ENCODE measurements at places on chromosomes 2 and 18. TPM values are rescaled to one million over a fixed set of nuclear protein-coding genes. Genes with fewer than 3 reads are reported as not detected.

The ARHGAP28 gene
- 23.9 TPM for total RNA-seq

The RAX gene
- total RNA-seq = not detected

The CPS1 gene
- total RNA-seq = 21.7 TPM

The ZNF892 gene
- total RNA-seq = 6.5 TPM

The SPDYA gene
- total RNA-seq = 0.59 TPM

The RGPD3 gene
- 0.59 TPM for total RNA-seq

DNA sequence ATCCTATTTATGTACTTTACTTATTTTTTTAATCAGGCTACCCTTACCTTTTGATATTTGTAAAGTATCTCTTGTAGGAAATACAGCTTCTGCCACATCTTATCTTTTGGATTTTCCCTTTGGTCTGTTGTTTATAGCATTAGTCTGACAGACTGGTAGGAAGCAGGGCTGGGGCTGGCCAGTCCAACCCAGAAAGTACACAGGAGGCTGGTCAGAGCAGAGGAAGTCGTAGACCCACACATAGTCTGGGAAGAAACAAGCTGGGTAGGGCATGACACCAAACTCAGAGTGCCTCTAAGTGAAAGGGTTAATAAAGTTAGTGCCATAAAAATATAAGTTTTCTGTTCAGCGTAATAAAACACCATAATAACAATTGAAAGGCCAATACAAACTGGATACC, 51.7 kb downstream of the BOLA3 start:
- peak; percentile 38 for DNase-seq

- peak; percentile 30 for DNase-seq
Observed at GRCh38 chr2:72969706-72970105, 52.4 kb downstream of the EMX1 start.

- no peak for DNase-seq
Observed at GRCh38 chr2:55707751-55708150, 14.1 kb upstream of the PNPT1 start.

DNA sequence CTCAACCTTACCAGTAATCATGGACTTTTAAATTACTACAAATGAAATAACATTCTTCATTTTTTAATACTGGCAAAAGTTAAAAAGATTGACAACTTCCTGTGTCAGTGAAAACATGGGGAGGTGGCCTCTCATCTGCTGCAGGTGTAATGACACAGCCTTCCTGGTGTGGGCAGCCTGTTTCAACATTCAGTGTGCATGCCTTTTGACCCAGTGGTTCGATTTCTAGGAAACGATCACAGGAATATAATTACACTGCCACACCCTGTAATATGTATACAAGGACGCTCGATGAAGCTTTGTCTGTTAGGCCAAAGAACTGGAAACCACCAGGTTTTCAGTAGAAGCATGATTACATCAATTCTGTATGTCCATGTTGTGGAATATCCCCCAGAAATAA, 68.7 kb downstream of the MTHFD2 start:
- DNase-seq = no peak

DNA sequence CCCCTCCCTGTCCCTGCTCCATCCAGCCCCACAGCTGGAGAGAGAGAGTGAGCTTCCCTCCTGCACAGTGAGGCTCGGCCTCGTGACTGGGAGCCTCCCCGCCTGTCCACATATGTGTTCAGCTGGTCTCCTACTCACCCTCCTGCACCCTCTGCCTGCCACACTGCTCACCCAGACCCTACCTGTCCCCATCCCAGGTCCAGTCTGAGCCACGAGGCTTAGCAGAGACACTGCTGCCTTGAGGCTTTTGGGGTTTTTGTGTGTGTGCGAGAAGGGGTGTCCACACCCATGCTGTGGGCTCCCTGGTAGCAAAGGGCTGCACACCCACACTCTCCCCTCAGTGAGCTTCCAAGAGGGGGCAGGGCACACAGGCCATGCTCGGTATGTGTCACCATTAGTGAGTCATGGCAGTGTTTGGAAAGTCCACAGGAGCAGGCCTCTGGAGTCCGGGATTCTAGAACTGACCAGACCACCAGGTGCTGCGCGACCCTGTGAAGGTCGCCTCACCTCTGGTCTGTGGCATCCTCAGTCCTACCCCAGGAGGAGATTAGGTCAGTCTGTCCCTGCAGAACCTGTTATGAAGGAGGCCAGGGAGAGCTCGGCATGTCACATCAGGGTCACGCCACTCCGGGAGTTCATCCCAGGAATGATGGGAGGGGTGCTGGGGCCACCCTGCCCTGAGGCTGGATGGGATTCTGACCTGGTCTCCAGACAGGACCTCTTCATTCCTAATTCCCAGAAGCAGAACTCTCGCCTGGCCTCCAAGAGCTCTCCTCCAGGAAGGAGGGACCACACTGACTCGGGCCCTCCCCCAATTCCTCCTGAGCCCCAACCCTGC, 39.9 kb upstream of the SMAD7 start:
- peak; percentile 94 for DNase-seq

- peak; percentile 17 for DNase-seq
Observed at GRCh38 chr2:51218047-51218446, 186.1 kb upstream of the NRXN1 start.

GRCh38 chr2:28408764-28409599, 16.3 kb downstream of the FOSL2 start:
- DNase-seq = peak; percentile 97

DNA sequence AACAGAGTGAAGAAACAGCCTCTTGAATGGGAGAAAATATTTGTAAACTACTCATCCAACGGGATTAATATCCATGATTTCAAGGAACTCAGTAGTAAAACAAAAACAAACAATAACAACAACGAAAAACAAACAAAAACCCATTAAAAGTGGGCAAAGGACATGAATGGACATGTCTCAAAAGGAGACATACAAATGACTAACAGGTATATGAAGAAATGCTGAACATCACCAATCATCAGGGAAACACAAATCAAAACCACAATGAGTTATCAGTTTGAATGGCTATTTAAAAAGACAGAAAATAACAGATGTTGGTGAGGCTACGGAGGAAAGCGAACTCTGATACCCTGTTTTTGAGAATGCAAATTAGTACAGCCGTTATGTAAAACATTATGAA, 224.8 kb upstream of the NRXN1 start:
- no peak for DNase-seq

DNA sequence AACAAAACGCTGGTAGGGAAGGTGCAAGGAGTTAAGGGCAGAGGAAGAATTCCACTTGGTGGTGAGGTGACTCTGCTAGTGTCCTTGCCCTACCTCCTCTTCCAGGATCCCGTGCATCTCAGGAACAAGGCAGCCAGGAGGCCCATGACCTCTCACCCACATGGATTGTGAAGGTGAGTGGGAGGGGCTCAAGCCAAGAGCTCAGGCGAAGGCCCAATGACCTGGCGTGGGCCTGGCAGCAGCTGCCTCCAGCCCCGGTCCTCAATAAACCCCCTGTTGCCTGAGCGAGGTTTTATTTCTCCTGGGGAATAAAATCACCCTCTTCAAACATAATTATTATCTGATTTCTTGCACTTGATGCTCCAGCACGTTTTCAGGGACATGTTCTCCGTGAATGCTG, 28.2 kb downstream of the LAMA1 start:
- DNase-seq = no peak

GRCh38 chr2:43634604-43635306, 2.3 kb upstream of the PLEKHH2 start:
- DNase-seq = peak; percentile 82

DNA sequence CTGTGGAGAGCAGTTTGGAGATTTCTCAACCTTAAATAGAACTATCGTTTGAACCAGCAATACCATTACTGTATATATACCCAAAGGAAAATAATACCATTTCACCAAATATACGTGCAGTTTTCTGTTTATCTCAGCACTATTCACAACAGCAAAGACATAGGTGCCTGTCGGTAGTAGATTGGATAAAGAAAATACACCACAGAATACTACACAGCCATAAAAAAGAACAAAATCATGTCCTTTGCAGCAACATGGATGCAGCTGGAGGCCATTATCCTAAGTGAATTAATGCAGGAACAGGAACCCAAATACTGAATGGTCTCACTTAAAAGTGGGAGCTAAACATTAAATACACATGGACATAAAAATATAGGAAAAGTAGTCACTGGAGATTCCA, 81.3 kb downstream of the SMCHD1 start:
- no peak for DNase-seq

- DNase-seq = peak; percentile 87
Observed at GRCh38 chr2:105576440-105577241, 168.1 kb upstream of the NCK2 start.

- no peak for DNase-seq
Observed at GRCh38 chr2:58099096-58099769, 52.6 kb downstream of the VRK2 start.

- no peak for DNase-seq
Observed at GRCh38 chr2:226694586-226695284, 104.9 kb downstream of the IRS1 start.

- no peak for DNase-seq
Observed at GRCh38 chr2:98685930-98686887, 44.7 kb downstream of the MGAT4A start.
